ENCODE measurements at places on chromosomes 3 and 15. TPM values are rescaled to one million over a fixed set of nuclear protein-coding genes. Genes with fewer than 3 reads are reported as not detected.

- no peaks in the 10 kb centered on the region for H3K4me1 ChIP-seq
- no peak overlapping the region for H3K4me3 ChIP-seq
- no peak for DNase-seq
- no peaks in the 10 kb centered on the region for H3K36me3 ChIP-seq
- H3K27ac ChIP-seq, result no peak overlapping the region
Observed at GRCh38 chr3:24300949-24301348, 193.7 kb downstream of the THRB start.

- no peak overlapping the region for H3K27ac ChIP-seq
- no peaks in the 10 kb centered on the region for H3K27me3 ChIP-seq
- no peak overlapping the region for H3K4me3 ChIP-seq
- peaks cover 29% of the 10 kb centered on the region for H3K4me1 ChIP-seq
- no peaks in the 10 kb centered on the region for H3K36me3 ChIP-seq
Observed at GRCh38 chr3:54960701-54961100, 32.8 kb upstream of the LRTM1 start.

- H3K36me3 ChIP-seq, result no peaks in the 10 kb centered on the region
- H3K27ac ChIP-seq, result no peak overlapping the region
- H3K27me3 ChIP-seq, result no peaks in the 10 kb centered on the region
- H3K4me3 ChIP-seq, result no peak overlapping the region
- DNase-seq, result no peak
- H3K4me1 ChIP-seq, result peaks cover 25% of the 10 kb centered on the region
Observed at GRCh38 chr3:66476852-66477381, 23.9 kb downstream of the LRIG1 start.

Gene NOX5
- polyA plus RNA-seq, result not detected

- no peak overlapping the region for H3K4me3 ChIP-seq
- peaks cover 8% of the 10 kb centered on the region for H3K36me3 ChIP-seq
- peaks cover 7% of the 10 kb centered on the region for H3K4me1 ChIP-seq
- H3K27me3 ChIP-seq, result no peaks in the 10 kb centered on the region
Observed at GRCh38 chr3:119343719-119344118, 49.5 kb downstream of the ARHGAP31 start.

- no peaks in the 10 kb centered on the region for H3K36me3 ChIP-seq
- no peak for DNase-seq
- no peak overlapping the region for H3K4me3 ChIP-seq
- no peak overlapping the region for H3K27ac ChIP-seq
- H3K27me3 ChIP-seq, result no peaks in the 10 kb centered on the region
- H3K4me1 ChIP-seq, result no peaks in the 10 kb centered on the region
Observed at GRCh38 chr3:87949879-87950208, 109.0 kb downstream of the CGGBP1 start.

Gene NDN
- polyA plus RNA-seq, result 0.85 TPM

Gene TMED3
- polyA plus RNA-seq, result 47.5 TPM

- no peak overlapping the region for H3K4me3 ChIP-seq
- DNase-seq, result no peak
- H3K27me3 ChIP-seq, result no peaks in the 10 kb centered on the region
- H3K27ac ChIP-seq, result no peak overlapping the region
Observed at GRCh38 chr15:52963865-52964264, 173.7 kb upstream of the ONECUT1 start.

DNA sequence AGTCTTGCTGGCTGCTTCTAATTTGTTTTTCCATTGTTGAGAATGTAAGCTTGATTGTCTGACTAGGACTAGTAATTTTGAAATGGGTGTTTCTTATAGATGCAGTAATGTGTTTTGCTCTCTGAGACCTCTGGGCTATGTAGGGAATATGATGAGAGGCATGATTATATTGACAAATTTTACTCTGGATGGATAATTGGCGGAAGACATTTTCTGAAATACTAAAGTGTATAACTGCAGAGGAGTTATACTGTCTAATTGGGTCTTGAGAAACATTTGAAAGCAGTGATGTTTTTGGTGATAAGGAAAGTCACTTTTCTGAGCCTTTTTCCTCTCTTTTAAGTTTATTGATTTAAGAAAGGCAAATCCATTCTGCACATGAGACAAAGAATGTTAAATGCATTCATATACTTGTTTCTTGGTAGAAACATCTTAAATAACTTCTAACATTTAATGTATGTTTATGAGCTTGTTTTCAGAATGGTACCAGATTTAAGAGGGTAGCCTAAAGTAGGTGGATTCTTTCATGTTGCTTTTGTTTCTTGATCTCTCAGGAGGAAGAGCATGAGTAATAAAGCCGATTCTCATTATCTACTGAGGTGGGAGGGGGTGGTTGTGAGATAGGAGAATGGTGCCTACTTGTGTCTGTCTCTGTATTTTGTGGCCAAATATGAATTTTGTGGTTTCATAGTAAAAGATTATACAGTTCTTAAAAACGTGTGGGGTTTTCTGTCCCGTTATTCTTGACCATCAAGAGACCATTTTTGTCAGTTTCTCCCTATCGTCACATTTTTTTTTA lies 2.0 kb downstream of the ATP2C1 start:
- H3K27ac ChIP-seq, result no peak overlapping the region
- no peaks in the 10 kb centered on the region for H3K36me3 ChIP-seq
